ENCODE measurements at places on chromosomes 3 and 15.

GRCh38 chr15:40031300-40031699 lies 7.7 kb downstream of the SRP14 start:
- DNase-seq: no peak

- DNase-seq: no peak
Measured at GRCh38 chr3:59473636-59474035, 423.8 kb upstream of the CFAP20DC start.

- no peak for DNase-seq
Measured at GRCh38 chr3:57949785-57950615, 58.2 kb upstream of the FLNB start.

DNA sequence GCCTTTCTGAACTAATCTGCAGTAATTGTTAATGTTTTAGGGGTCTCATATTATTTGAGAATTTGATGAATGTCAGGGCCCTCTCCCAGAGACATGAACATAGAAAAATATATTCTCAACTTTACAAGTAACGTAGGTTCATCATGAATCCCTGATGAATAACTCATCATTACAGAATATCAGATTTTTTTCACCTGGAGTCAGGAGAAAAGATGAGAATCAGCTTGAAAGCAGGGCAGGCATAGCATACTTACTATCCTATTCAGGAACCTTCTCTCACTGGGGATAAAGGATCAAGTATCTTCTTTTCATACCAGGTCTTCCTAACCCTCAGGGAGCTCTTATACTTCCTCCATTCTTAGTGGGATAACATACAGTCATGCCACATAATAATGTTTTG lies 552.6 kb upstream of the TBL1XR1 start:
- DNase-seq: no peak

- DNase-seq: no peak
Measured at GRCh38 chr15:88178631-88179030, 77.9 kb downstream of the NTRK3 start.

DNA sequence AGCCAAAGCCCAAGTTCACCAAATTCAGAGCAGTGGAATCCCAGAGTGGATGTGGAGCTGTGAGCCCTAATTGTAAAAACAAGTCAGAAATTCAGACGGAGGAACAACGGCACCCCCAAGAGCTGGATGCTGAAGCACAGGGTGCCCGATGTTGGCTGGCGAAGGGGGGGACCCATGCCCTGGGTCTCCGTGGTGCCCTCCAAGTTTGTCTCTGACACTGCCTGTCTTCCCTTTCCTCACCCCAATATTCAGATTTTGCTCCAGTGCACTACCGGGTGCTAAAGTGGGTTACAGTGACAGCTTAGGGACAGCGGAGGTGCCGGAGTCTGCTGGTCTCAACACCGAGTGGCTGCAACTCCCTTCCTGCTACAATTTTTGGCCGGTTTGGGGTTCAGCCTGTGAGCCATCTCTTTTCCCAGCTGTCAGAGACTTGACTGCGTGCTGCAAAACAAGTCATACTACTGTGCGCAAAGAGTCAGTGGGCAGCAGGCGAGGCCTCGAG lies 6.6 kb downstream of the GRIP2 start:
- no peak for DNase-seq

- peak; percentile 53 for DNase-seq
Measured at GRCh38 chr15:42092398-42093318, 1.7 kb downstream of the PLA2G4D start.

GRCh38 chr3:157672061-157672460 lies 168.8 kb upstream of the VEPH1 start:
- DNase-seq: no peak

DNA sequence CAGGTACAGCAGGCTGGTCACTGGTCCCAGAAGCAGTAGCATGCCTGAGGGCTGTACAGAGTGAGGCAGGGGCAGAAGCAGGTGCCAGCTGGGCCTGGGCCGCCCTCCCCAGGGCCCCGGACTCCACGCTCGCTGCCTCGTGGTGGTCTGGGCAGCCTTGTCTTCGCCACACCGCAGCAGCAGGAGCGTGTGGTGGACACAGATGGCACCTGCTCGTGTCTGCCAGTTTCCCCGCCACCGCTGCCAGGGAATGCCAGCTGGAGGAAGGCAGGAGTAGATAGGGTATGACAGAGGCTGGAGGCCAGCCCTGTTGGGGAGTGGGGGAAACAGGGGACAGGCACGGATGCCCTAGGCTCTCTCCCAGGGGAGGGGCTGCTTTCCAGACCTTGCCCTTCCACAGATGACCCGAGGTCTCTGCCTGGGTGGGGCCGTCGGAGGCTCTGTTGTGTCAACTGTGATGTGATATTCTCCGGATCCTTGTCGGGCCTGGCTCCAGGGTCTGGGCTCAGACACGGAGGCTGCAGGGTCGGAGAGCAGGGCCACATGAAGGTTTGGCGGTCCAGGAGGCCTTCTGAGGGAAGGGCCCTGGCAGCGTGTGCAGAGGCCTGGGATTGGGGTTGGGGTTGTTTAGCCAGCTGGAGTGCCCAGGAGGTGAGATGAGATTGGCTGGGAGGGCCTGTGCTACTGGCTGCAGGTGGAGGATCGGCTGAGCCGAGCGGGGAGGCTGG lies 33.6 kb downstream of the GOLGA6L10 start:
- DNase-seq: no peak

GRCh38 chr3:154783061-154783460 lies 297.1 kb upstream of the MME start:
- no peak for DNase-seq

GRCh38 chr15:72781631-72782030 lies 1.9 kb downstream of the ADPGK start:
- DNase-seq: no peak

DNA sequence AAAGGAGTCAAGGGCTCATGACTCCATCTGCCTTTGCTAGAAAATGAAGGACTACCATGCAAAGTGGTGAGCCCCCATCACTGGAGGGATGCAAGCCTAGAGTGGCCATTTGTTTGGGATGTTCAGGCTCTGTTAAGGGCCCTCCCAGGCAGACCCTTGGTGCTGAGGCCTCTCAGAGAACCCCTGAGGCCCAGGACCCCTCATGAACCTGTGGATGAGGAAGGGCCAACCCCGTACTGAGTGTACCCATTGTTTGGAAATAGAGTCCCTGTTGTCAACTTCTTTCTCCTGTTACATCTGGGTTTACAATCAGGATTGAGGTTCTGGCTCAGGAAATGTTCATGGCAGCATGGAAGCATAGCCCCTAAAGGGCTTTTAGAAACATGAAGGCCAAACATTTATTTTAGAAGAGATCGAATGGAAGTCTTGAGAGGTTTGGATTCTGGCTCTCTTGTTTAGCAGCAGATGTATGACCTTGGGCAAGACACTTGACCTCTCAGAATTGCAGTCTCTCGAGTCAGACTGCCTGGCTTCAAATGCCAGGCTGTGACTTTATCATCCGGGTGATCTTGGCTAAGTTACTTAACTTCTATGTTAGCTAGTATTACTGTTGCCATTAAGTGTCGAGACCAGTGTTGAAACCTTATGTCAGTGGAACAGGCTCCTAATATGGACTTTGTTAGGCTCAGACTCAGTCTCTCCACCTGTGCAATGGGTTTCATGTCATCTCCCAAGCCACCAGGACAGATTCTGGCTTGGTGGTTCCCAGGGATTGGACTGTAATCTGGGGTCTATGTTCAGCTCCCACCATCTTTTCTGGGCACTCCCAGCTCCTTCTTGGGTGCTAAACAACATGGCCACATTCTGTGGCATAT lies 12.4 kb downstream of the ITGA11 start:
- peak; percentile 12 for DNase-seq

DNA sequence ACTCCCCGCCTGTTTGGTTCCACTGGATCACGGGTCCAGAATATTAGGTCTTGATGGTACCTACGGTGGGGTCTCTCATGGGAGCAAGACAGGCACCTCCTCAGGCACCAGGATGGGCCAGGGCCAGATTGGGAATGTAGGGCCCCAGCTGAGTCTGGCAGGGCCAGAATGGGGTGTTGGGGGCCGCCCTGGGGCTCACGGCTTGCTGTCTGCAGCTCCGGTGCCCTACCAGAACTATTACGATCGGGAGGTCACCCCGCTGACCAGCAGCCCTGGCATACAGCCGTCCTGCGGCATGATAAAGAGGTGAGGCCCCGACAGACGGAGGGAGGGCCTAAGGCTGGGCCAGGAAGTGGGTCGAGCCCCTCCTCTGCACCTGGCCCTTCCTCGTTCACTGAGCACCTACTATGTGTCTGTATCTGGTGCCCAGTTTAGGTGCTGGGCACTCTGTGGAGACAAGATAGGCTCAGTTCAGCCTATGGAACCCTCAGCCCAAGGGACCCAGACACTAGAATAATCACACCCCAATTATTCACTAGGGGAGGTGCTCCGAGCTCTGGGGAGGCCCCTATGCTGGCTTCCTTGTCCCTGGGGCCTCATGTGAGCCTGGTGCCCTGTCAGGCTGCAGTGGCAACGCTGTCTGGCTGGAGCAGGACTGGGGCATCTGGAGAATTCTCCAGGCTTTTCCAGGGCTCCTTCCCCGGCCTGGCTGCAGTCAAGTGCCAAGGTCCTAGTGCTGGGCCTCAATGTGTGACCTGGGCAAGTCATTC lies 37.9 kb downstream of the PSTPIP1 start:
- no peak for DNase-seq

- DNase-seq: peak; percentile 19
Measured at GRCh38 chr3:128787256-128788253, 61.6 kb downstream of the RAB7A start.

DNA sequence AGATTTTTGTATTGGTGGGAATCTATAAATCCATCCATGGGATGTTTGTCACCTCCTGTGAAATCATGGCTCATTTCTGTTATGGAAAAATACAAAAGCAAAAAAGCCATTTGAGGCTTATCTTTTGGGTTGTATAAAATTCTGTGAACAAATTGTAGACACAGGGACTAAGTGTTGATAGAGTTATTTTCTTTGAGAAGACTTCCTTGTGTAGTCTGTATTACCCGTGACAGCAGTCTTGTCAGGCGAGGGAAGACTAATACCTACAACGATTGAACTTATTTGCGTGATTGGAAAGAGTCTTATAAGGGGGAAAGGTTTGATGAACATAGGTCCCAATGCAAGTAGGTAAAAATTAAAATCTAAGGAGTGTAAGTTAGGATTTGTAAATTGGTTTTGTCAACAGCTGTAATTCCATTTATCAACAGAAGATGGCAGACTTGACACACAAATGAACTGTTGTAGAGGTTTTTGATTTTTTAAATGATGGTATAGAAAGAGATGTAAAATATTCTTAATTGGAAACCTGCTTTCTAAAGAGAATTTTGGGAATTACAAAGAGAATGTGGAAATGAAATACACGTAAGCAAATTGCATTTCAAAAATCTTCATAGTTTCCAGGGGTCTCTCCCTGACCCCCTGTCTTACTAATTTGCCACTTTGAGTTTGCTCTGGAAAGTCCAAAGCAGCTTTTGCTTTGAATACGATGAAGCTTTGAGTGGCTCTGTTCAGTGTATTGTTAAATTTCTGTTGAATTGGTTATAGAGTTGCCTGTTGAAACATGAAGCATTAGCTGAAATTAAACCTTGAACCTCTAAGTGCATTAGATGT lies 33.2 kb downstream of the SLC25A26 start:
- DNase-seq: no peak

DNA sequence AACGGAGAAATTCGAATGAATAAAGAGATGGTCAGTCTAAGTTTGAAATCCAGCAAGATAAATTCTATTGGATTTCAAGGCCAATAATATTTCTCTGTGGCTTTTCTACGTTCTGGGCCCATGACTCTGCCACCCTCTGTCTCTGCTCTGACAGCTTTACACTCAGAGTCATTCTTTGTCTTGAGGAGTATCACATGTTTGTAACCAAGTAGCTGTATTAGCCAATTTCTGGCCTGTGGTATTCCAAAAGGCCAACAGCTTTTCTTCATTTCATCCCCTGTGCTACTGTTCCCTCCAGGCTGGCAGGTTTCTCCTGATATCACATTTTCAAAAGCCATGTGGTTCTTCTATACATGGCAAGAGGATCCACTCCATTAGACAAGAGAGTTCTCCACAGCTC lies 324.1 kb upstream of the CNTN4 start:
- no peak for DNase-seq

DNA sequence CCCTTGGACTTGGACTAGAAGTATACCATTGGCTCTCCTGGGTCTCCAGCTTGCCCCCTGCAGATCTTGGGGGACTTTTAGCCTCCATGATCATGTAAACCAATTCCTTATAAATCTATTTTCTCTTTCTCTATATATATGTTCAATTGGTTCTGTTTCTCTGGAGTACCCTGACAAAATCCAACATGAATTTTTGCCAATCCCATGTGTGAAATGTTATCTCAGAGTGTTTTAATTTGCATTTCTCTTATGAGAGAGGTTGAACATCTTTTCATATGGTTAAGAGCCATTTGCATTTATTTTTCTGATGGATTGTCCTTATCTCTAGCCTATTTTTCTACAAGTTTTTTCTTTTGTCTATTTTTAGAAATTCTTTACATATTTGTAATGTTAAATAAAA lies 131.7 kb upstream of the NEO1 start:
- no peak for DNase-seq

DNA sequence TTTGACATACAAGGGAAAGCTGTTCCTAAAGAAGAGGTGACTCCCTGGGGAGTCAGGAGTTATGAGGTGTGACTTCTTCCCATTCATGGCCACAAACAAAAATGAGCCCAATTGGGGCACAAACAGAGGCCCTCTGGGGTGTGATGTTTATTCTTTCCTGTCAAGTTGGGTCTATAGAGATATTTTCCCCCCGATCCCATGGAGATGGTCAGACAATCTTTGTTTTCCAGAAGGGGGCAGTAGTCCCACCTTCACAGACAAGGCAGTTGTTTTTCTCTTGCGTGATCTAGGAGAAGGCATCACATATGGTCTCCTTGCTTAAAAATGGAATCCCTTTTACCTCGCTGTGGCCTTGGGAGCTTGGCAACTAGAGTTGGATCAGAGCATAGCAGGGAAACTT lies 110.3 kb downstream of the MFSD1 start:
- no peak for DNase-seq

DNA sequence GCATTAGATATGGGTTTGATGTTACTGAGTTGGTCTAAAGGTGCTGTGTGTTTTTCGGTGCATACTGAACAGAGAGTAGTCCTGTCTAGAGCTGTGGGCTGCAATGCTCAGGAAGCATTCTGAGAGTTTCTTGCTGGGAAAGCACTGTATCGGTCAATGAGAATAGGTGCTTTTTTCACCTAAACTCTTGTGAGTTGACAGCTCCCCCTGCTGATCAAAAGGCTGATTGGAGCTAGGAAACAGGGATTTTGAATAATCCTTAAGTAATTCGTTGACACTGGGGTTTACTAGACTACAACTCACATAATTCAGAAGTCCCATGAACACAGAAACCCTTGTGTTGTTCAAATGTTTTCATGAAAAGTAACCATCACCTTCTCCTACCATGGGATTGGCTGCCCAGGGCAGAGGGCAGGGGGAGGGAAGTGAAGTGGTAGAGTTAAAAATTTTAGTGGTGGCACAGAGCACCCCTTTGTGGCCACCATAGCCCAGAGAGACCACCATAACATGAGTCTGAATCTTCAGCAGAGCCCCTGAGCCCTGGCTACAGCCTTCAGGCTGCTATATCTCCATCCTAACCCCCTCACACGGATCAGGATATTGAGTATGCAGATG lies 13.0 kb upstream of the MANF start:
- DNase-seq: peak; percentile 53

- DNase-seq: peak; percentile 1
Measured at GRCh38 chr3:18586076-18586475, 160.9 kb upstream of the SATB1 start.

- DNase-seq: no peak
Measured at GRCh38 chr3:57110798-57111197, 50.3 kb downstream of the SPATA12 start.

Data from SJSA1 (cell line).